ENCODE measurements at places on chromosomes 7 and 10.

GRCh38 chr7:72709909-72710308, 118.1 kb downstream of the TYW1B start:
- no peak for DNase-seq

DNA sequence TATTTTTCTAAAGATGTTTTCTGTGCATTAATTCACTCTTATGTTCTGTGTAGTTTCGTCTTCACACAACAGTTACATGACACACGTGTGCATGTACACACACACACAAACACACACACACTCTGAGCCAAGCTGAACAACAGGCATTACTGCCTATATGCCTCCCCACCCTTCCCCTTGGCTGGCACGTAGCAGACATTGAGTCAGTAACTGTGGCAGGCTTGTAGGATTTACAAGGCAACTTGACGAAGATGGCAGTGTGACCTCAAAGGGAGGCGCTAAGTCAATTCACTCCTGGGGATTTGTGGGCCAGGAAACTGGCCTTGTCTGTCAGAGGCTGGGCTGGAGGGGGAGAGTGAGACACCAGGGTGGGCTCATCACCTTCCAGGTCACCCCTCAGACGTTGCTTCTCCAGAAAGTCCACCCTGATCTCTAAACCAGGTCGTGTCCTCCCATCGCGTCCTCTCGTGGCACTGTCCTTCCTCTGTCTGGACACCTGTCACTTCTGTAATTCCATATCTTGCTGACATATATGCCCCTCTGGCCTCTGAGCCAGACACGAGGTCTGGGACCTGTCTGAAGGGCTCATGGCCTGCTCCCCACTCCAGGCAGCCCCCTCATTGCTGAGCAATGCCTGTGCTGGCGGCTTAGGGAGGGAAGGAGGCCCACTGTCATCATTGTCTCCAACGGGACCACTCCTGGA, 41.1 kb upstream of the INPP5A start:
- no peak for DNase-seq

GRCh38 chr10:91552274-91553095, 80.4 kb downstream of the PPP1R3C start:
- DNase-seq, result no peak

DNA sequence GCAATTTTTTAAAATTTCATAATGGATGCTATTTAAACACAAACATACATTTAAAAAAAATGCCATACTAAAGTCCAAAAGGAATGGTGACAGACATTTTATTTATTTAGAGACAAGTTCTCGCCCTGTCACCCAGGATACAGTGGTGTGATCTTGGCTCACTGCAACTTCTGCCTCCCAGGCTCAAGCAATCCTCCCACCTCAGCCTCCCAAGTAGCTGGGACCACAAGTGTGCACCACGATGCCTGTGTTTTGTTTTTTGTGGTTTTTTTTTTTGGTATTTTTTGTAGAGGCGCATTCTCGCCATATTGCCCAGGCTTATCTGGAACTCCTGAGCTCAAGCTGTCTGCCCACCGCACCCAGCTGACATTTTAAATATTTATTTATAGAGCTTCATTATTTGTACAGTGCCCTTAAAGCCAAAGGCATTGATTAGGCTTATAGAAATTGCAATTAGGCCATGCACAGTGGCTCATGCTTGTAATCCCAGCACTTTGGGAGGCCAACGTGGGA, 703.5 kb downstream of the AUTS2 start:
- DNase-seq, result no peak

DNA sequence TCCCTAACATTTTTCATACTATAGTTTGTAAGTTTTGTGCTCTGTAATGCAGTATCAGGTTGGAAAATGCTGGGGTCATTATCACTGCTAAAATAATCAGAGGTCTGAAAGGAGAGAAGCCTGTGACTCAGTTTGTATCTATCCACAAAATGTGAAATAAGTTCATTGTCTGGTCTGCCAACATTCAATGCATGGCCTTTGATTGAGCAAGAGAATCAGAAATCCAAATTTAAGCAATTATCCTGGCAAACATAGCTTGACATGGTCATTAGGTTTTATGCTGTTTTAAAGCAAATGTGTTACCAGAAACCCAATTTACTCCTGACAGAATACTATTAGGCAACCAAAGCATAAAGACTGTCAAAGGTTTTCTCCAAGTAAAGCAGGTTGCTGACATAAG, 709.7 kb upstream of the SEMA3D start:
- no peak for DNase-seq

GRCh38 chr10:6400331-6400730, 179.7 kb downstream of the PRKCQ start:
- no peak for DNase-seq

GRCh38 chr10:24519950-24520349, 203.7 kb downstream of the ARHGAP21 start:
- DNase-seq, result no peak

- DNase-seq, result no peak
Observed at GRCh38 chr10:4883079-4883739, 57.2 kb downstream of the AKR1E2 start.

DNA sequence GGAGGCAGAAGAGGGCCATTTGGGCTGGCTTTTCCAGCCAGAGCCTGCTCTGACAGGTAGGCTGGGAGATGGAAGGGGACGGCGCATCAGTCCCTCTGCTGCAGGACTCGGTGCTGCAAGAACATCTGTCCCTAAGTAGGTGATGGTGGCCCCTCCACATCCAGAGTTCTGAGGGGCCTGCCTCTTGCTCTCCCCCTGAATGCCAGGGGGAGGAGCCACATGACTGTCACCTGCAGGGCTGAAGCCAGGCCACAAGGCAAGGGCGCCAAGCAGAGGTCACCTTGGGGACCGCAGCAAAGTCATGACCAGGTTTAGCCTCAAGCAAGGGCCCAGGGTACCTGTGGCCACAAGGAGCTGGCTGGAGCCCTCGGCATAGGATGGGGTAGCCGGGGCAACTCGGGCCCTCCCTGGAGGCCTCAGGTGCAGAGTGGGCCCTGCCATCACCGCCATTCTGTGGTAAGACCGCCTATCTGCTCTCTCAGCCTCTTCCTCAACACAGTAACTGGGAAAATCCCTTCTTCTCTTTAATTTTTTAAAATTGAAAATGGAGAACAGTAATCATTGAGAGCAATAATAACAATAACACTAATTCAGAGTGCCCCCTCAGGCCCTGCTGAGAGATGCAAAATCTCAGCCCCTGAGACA, 99.3 kb downstream of the FAM53B start:
- DNase-seq, result no peak

DNA sequence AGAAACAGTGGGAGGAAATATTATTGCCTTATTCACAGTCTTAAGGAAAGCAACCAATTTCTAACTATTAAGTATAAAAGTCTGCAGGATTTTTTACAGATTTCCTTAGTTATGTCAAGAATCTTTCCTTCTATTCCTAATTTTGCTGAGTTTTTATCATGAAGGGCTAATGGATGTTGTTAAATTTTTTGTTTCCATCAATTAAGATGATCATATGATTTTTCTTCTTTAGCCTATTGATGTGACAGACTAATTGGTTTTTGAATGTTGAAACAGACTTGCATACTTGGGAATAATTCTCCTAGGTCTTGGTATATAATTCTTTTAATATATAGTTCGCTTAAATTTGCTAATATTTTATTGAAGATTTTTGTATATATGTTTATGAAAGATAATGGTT, 569.1 kb upstream of the KCND2 start:
- DNase-seq, result no peak

DNA sequence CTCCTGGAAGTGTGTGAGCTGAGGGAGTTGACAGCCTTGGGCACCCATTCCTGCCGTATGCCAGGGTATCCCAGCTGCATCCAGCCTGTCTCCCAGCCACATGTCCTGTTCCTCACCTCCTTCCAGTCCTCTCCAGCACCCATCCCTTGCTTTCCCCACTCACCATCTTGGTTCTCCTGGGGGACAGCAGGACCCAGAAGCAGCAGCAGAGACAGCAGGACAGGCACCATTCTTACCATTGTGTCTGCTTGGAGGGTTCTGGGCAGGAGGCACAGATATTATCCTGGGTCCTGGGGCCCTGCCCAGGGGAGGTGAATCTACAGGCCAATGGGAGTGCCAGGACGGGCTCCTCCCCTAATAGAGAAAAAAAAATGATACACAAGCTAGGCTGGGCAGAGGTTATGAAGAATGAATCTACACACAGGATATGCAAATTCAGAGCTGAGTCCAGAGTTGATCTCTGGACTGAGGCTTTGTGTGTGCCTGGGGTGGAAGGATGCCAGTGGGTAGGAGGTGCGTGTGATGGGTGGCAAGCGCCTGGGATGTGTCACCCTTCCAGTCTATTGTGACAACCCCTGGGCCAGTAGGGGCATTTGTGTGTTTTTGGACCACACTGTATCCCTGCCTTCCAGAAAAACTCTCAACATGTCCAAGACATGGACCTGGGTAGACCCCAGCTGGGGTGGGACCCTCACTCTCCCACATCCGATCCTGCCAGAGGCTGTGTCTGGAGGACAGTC, at the start of gene AZGP1:
Gene AZGP1 (minus strand): TSS at position 250 of the 740 bp plus-strand sequence. CDS start 11 bp downstream, at position 239.
- no peak for DNase-seq

DNA sequence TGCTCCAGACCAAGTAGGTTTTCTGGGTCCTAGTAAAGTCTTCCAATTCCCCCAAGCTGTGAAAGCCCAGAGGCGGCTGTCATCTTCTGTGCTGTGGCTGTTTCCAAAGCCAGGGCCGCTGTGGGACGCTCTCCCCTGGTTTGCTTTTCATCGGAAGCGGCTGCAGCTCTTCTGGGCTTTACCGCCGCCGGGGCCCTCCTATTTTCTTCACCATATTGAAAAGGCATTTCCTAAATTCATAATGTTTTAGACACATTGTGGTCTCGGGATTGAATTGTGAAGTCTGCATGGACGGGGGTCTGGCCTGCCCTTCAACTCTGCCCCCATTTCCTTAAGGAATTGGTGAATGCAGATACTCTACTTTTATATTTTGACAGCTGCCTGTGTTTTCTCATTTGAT, 551.4 kb upstream of the MGMT start:
- no peak for DNase-seq

GRCh38 chr7:70131817-70132216, 533.5 kb downstream of the AUTS2 start:
- no peak for DNase-seq

DNA sequence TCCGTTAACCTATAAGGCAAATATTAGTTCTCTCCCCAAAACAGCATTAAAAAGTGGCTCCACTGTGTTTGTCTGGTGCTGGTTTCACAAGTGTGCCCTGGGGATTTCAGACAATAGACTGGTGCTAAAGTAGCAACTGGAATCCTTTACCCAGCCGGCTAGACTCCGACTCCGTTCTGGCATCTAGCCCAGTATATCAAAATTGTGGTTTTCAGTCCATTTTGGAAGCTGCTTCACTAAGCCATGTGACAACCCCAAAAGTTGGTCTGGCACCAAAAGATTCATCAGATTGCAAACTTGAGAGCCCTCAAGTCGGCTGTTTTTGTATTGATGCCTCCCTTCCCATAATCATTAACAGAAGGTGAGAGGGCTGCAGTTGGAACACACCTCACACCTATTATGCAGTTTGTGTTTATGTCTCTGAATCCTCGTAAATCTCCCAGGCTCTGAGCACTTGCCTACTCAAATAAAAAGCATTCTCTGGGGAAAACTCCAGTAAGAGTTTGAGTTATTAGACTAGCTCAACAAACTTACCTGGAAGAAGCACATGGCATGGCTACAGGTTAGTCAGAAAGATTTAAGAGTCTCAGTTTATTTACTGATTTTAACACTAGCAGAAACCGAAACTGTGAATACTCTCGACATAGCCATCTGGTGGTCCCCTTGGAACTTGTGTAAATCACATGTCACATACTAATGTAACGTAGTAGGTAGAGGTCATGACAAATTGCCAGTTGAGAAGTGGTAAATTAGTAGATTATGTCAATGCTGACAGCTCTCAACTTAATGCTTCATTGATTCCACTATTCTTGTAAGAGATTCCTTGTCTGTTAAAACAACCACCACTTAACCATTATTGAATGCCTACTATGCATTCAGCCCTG, 14.8 kb upstream of the WNT16 start:
- peak; percentile 73 for DNase-seq

DNA sequence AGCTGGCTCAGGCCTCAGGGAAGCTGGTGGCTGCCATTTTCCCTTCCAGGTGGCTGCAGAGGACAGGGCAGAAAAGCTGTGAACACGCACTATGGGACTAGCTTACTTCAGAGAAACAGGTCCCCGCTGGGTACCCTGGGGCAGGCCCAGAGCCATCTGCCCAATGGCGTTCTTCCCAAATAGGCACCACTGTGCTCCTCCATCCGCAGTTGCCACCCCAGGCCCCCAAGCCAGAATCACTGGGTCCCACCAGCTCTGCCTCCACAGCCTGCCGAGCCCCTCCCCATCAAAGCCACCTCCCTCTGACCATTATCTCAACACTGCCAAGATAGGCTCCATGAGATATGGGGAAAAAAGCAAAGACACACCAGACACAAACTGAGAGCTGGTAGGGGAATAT, 11.4 kb downstream of the BUD31 start:
- DNase-seq, result no peak

DNA sequence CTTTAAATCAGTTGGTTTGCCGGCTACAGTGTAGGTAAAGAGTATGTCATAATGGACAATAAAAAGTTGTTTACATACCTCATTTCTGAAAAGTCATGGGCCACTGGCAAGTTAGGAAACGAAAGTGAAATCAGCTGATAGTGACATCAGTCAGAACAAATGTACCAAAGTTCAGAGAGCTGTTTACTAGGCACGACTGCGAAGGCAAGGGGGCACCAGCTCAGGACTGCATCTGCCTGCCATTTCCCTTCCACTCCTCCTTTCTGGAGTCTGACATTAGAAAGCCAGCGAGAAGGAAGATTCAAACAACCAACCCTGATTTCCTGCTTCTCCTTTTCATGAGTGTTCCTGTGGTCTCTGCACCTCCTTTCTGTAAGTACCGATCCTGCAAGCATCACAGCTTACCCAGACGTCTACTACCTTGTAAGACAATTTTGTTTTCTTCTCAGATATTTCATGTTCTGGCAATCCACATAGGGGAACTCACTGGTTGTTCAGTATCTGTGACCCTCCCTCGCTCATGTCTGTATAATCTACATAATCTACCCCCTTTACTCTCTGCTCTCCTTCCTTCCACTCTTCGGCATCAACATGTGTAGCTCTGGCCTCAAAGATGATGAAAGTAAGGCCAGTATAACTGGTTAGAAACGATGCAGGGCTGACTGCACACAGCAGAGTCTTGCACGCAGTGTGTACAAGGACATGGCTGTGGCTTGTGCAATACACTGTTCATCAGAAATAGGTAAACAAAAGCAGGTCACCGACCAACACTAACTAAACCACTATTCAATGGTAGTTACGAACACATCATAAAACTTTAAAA, at the start of gene TMEM140:
Gene TMEM140 (plus strand): TSS at position 174 of the 823 bp plus-strand sequence. CDS start 16,370 bp downstream, outside the sequence.
- no peak for DNase-seq

GRCh38 chr10:69891057-69891617, 89.4 kb downstream of the COL13A1 start:
- no peak for DNase-seq

- DNase-seq, result no peak
Observed at GRCh38 chr10:651692-652091, 37.8 kb downstream of the DIP2C start.

Measured in NCI-H1417 treated with DMSO at 0.1 percent for 48 hours (cell line).